Activated CD4-positive, alpha-beta T cell treated with anti-CD3 and anti-CD28 coated beads, Interleukin-2, amount 50 U/mL, for 48 hours (primary cell): ENCODE measurements at places on chromosomes 2 and 18.

DNA sequence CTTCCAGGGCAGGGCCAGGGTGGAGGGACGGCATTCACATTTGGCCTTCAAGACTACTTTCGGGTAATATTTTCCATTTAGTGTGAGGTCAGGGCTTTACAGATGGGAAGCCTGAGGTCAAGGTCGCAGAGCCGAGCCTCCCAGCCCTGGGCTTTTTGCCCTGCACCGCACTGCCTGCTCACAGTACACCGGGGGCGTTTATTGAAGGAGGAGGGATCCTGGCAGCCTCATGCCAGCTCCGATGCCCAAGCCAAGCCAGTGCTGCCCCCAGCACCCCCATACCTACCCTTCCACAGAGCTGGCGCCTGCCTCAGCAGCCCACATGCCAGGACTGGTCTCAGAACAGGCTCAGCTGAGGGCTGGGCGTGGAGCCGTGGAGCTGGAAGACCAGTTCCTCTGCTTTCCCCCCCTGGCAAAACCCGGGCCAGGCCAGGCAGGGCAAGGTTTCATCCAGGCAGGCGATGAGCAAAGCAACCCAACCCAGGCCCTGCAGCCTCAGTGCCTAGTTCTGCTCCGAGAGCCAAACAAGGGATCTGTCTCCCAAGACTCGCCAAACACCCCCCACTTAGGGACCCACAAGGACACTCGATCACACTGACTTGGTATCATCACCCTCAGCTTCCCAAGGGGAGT lies 11.9 kb downstream of the SDC1 start:
- no peak for DNase-seq

- no peak for DNase-seq
Measured at GRCh38 chr2:237137626-237138323, 52.1 kb downstream of the COPS8 start.

GRCh38 chr2:28053597-28053996 lies 163.1 kb downstream of the BABAM2 start:
- no peak for DNase-seq

GRCh38 chr2:64018701-64019082 lies 536 bp downstream of the VPS54 start:
- no peak for DNase-seq

DNA sequence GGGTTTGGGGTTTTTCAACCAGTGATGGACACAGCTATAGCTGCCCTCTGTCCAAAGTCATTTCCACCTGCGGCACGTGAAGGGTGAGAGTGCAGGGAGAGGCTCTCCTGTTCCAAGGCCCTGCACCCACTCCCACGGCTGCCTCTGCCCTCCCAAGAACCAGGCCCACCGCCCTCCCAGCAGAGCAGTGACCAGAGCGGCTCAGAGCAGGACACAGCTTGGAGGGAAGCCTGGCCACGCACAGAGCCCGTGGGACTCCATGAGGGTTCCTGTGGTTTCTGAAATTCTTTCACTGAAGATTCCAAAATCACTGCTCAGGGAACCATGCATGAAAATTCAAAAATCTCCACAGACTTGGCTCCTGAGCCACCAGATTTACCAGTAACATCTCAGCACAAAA lies 67.3 kb upstream of the SALL3 start:
- DNase-seq = no peak

DNA sequence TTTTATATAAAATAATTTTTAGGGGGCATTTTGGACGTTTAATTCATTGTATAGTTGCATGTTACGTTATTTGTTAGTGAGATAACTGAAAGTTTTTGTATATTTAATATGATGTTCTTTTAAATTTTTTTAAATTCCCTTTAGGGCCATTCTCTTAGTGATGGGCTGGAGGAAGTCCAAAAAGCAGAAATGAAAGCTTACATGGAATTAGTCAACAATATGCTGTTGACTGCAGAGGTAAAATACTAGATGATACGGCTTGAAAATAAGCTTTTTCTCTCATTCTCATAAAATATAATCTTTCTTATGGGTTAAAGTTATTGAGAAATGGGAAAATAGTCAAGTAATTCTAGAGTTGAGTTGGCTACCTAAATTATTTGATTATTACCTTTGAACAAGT lies 58.9 kb downstream of the MTX2 start:
- no peak for DNase-seq

DNA sequence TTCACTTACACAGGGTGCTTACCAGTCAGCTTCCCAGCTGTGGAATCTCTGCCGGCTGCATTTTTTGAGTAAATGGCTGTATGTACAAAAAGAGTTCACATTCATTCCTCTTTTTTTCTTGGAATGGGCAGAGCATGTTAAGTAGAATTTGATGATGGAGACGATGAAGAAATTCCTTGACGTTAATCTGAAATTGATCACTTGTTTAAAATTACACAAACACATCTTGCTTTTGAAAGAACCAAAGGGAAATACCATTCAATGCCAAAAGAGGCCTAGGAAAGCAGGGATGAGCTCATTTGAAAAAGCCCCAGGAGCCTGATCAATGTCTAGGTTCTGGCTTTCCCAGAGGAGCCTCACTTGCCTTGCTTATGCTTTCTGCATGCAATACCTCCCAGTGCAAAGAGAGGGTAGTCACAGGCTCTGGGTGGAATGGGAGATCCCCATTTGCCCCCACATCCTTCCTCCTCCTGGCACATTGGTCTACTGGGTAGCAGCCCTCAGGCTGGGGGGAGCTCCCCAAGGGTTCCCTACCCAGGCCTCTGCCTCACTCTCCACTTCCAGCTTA lies 12.3 kb upstream of the SMAD7 start:
- DNase-seq = no peak

DNA sequence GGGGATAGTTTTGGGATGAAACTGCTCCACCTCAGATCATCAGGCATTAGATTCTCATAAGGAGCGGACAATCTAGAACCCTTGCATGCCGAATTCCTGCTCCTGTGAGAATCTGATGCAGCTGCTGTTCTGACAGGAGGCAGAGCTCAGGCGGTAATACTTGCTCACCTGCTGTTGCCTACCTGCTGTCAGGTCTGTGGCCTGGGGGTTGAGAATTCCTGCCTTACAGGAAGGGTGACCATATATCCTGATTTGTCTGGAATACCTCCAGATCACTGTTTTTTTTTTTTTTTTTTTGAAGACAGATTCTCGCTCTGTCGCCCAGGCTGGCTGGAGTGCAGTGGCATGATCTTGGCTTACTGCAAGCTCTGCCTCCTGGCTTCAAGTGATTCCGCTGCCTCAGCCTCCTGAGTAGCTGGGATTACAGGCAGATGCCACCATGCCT lies 21.7 kb downstream of the ACSL3 start:
- no peak for DNase-seq

DNA sequence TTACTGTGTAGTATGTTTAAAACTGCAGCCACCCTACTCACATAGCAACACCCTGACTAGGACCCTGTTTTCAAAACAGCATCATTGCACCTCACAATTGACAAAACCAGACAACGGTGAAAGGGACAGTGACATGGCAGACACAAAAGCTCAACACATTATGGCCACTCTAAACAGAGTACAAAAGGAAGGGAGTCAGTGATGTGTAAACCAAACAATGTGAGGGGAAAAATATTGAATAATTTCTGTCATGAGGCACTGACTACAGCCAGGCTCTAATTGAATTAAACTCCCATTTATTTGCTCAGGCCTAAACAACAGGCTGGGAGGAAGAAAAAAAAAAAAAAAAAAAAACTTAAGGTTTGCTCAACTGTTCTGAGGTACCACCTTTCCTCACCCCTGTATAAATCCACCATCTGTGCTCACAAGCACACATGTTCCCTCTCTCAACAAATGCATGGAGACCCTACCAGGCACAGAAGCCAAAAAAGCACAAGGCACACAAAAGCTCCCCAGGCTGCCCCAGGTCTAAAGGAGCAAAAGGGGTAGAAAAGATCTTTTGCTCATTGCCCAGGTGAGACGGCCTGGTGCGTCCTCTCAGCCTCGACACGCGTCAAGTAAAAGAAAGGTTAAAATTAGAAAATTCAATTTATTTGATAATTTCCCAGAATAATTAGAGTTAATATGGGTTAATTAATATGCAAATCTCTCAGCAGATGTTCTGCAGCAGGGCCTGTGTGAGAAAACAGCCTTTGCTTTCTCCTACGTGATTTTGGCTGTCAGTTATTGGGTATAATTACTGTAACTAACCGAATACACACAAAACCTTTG lies 80.9 kb downstream of the ZEB2 start:
- DNase-seq = no peak

DNA sequence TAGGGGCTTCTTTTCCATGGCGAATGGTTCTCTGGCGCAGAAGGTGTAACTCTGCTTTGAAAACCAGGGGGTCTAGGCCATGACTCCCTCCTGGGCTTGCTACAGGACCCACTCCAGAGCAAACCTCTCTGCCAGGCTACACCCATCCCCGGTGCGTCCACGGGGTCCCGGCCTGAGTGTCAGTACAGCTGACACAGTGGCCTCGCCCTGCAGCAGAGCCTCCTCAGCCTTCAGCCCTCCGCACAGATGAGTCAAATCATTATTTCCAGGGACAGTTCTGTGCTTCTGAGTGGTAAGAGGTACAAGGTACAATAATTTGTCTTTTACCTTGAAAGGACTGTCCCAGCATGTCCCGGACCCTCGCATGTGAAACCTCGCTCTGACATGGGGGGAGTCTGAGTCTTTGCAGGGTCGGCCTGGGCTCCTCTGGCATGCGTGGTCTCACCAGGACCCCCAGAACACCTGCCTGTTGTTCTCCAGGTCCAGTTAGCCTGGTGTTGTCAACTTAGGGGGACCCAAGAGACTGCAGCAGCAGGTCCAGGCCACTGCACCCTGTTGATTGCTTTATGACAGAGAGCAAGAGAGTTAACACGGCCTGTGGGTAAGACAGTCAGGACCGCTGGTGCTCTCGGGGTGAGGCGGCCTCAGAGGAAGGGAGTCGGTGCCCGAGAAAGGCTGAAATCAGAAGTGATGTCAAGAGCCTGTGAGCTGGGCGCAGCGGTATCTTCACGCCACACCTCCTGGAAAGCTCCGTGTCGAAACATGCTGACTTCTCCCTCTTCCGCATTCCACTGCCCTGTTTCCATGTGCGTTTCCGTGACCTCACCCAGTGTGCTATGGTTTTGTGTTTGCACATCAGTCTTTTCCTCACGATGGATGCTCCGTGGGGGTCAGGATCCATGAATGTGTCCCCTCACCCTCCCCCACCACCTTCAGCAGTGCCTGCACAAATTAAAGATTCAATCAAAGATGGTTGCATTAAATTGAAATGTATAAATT lies 340.1 kb downstream of the EIPR1 start:
- DNase-seq = no peak

GRCh38 chr2:209113026-209113425 lies 310.8 kb upstream of the MAP2 start:
- no peak for DNase-seq

- DNase-seq = no peak
Measured at GRCh38 chr2:171794918-171795317, 99.1 kb downstream of the SLC25A12 start.

DNA sequence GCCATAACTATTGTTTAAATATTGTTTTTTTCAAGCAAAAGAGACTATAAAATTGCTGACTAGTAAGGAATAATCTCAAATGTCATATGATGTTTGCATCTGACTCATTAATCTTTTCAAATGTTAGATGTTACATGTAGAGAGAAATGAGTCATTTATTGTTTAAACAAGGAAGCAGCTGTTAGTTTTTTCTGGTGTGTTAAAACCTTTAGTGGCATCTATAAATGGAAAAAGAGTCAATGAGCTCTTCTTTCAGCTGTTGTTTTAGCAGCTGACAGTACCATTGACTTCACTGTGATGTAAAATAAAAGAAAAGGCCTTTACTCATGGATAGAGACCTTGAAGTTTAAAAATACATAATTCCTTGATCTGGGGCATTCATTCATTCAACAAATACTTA lies 1.8 kb upstream of the KLHL41 start:
- DNase-seq = no peak

- DNase-seq = no peak
Measured at GRCh38 chr2:222572751-222573174, 83.1 kb downstream of the FARSB start.

- no peak for DNase-seq
Measured at GRCh38 chr2:149122516-149122915, 84.0 kb downstream of the LYPD6B start.

GRCh38 chr2:2333076-2333475 lies 2.0 kb upstream of the MYT1L start:
- DNase-seq = no peak

GRCh38 chr2:10188211-10188610 lies 65.7 kb downstream of the RRM2 start:
- no peak for DNase-seq

GRCh38 chr2:59779571-59779970 lies 773.9 kb downstream of the BCL11A start:
- no peak for DNase-seq

- no peak for DNase-seq
Measured at GRCh38 chr2:57370882-57371585, 675.6 kb upstream of the VRK2 start.

GRCh38 chr18:37332219-37332618 lies 233.4 kb downstream of the CELF4 start:
- no peak for DNase-seq

DNA sequence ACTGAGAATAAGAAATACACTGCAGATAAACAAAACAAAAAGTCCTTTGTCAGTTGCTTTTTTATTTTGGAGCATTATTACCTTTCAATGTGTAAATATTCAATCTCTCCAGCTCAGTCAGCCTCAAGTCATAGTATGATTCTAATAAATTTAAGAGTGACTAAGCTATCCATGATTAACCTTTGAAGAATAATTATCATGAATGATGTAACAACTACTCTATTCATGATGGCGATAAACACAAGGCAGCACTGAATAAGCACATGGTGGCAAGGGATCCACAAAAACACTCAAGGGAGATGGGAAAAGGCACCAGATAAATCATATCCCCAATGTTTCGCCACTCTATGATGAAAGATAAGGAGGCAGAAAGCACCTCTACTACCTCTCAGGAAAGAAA lies 67.0 kb downstream of the MAP4K3 start:
- no peak for DNase-seq

GRCh38 chr2:132669908-132670495 lies at the start of gene LYPD1:
Gene LYPD1 (minus strand): TSS chr2:132670205. CDS start chr2:132669932, 273 bp downstream.
- DNase-seq = no peak

GRCh38 chr2:86224645-86225355 lies 25.5 kb downstream of the MRPL35 start:
- no peak for DNase-seq

DNA sequence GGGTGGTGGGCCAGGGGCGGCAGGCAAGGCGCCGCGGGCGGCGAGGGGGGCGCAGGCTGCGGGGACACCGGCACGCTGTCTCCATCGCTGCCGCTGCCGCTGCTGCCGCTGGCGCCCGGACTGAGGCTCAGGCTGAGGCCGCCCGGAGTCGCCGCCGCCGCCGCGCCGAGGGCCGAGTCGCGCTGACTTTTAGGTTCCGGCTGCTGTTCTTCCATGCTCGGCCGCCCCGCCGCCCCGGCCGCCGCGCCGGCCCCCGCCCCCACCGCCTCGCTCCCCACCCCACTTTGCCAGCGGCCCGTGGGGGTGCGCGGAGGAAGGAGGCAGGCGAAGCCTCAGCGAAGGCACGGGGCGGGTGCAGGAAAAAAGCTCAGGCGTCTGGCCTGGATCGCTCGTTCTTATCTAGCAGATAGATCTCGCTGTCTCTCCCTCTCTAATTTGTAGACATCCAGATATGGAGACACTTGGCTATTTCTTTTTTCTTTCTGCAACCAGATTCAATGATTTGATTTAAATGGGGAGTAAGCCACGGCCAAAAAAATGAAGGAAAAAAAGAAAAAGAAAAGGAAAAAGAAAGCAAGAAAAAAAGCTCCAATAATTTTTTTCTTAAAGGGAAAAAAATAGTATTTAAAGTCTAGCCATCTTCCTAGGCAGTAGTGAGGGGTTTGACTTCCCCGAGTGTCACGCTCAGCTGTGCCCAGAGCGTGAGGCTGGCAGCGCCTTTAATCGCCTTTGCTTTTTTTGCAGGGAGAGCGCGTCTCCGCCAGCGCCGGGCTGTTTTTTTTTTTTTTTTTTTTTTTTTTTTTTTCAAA lies at the start of gene EN1:
Gene EN1, minus strand, starts transcription at position 696 of the 809 bp plus-strand sequence. Its CDS starts 481 bp downstream, at position 215.
- no peak for DNase-seq
